ENCODE measurements at places on chromosomes 6 and 20. TPM values are rescaled to one million over a fixed set of nuclear protein-coding genes. Genes with fewer than 3 reads are reported as not detected.

The CCND3 gene
- total RNA-seq, result 121 TPM

The SLA2 gene
- total RNA-seq, result not detected

The GTF2H4 gene
- total RNA-seq, result 27.5 TPM

The SEMG1 gene
- total RNA-seq, result not detected

The TREML1 gene
- total RNA-seq, result not detected

The CCDC28A gene
- 11.5 TPM for total RNA-seq

The ACSS2 gene
- total RNA-seq, result 71.7 TPM

The RAB44 gene
- total RNA-seq, result not detected

The FAXC gene
- total RNA-seq, result 3.7 TPM

The SCRT2 gene
- not detected for total RNA-seq

The LBP gene
- total RNA-seq, result not detected

The PDYN gene
- not detected for total RNA-seq

The CAGE1 gene
- total RNA-seq, result not detected

The MYBL2 gene
- 118 TPM for total RNA-seq

The BMP7 gene
- 2.4 TPM for total RNA-seq

The OR2H1 gene
- total RNA-seq, result not detected

The ZSCAN23 gene
- total RNA-seq, result 7.4 TPM

The GPX5 gene
- not detected for total RNA-seq

The TFAP2A gene
- 1.3 TPM for total RNA-seq

The SMLR1 gene
- total RNA-seq, result not detected
